ENCODE measurements at places on chromosomes 2 and 18.
A peak's percentile ranks its signal among the peaks of the same experiment; 100 is the strongest.

DNA sequence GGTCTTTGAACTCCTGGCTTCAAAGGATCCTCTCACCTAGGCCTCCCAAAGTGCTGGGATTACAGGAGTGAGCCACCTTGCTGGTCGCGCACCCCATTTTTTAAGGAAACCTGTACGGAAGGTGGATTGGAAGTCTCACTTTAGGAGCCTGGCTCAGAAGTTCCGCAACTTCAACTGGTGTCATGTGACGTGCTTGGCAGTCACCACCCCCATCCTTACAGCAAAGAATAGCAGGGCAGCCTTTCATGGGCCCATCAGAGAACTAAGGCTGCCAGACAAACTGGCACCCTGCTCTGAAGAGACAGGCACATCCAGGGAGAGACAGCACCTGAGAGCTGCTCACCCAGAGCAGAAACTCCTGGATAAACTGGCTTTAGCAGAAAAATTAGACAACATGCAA, 3.3 kb upstream of the SLC66A2 start:
- DNase-seq = no peak

GRCh38 chr2:68236103-68236734, 16.1 kb downstream of the PPP3R1 start:
- no peak for DNase-seq

GRCh38 chr18:13232971-13233786, 14.6 kb downstream of the LDLRAD4 start:
- no peak for DNase-seq

DNA sequence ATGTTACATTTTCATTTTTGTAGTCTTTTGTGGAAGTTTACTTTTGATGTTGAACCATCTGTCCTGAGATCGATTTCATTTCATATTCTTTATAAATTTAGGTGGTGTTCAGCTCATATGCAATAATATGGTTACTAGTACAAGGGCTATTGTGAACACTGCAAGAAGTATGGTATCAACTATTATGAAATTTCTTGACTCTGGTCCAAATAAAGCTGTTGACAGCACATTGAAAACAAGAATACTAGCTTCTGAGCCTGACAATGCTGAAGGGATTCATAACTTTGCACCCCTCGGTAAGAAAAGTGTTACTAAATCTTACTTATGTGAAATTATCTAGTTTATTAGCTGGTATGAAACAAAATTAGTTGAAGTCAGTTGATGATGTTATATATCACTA, 124.9 kb upstream of the TTC27 start:
- DNase-seq = no peak

DNA sequence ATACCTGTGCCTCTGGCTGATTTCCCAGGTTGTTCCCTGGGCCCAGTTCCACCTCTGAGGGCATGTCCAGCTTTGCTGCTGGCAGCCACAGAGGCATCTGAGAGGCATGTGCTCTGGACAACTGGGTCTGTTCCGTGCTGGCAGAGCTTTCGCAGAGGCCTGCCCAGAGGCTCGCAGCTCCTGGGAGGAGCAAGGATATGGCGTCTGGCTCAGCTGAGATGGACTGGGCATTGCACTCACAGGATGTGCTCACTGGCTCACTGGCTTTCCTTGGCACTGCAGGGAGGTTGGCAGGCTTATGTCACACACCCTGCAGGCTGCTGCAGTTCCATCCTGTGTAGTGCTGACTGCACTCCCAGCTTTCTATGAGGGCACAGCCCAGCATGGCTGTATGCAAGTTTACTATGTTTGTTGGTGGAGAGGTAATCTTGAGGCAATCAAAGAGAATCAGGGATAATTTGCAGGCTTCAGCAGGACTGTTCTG, 172.3 kb downstream of the PRKCE start:
- no peak for DNase-seq

DNA sequence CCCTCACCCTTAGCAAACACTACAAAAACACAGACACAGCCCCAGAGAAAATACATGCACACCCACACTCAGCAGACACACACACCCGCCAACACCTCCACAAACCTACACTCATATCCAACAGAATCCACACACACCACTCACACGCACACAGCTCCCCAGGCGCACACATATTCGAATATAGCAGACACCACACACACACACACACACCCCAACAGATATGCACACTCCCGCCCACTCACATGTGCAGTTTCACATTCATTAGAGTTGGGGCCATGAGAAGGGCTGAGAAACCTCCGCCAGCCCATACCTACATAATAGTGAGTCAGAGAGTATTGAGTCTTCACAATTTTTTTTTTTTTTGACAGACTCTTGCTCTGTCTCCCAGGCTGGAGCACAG, 29.4 kb upstream of the NOTO start:
- no peak for DNase-seq

GRCh38 chr2:95314964-95315611, 17.9 kb downstream of the KCNIP3 start:
- no peak for DNase-seq

DNA sequence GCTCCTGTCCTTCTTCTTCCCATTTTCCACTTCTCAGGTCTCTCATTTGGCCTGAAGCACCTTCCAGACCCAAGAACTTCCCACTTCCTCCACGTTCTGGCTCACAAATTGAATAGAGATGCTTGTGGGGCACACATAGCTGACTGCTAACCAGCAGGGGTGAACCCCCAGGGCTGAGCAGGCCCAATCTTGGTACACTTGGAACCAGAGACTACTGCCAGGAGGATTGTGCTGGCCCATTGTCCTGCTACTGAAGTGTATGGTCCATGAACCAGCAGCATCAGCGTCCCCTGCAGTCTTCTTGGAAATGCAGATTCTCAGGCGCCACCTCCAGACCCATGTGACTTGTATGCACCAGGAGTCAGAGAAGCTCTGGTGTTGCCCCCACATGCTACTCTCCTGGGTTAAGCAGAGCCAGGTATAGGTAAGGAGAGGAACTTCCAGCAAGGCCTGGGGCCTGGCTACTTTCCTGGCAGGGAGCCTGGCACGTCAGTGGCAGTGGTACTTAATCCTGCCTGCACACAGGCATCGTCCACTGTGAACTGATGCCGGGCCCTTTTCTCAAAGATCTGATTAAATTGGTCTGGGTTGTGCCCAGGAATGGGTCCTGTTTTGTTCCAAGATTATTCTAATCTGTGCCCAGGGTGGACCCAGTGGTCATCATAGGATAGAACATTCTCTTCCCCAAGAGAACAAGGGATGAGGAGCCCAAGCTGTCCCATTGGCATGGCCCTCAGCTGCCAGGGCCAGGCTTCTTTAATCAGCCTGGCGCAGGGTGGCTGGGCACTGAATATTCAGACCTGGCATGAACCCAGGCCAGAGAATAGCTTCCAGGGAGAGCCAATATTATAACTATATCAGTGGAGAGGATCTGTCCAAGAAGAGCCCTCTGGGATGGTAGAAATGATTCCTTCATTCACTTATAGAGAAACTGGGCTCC, 248.7 kb downstream of the SOX11 start:
- no peak for DNase-seq

DNA sequence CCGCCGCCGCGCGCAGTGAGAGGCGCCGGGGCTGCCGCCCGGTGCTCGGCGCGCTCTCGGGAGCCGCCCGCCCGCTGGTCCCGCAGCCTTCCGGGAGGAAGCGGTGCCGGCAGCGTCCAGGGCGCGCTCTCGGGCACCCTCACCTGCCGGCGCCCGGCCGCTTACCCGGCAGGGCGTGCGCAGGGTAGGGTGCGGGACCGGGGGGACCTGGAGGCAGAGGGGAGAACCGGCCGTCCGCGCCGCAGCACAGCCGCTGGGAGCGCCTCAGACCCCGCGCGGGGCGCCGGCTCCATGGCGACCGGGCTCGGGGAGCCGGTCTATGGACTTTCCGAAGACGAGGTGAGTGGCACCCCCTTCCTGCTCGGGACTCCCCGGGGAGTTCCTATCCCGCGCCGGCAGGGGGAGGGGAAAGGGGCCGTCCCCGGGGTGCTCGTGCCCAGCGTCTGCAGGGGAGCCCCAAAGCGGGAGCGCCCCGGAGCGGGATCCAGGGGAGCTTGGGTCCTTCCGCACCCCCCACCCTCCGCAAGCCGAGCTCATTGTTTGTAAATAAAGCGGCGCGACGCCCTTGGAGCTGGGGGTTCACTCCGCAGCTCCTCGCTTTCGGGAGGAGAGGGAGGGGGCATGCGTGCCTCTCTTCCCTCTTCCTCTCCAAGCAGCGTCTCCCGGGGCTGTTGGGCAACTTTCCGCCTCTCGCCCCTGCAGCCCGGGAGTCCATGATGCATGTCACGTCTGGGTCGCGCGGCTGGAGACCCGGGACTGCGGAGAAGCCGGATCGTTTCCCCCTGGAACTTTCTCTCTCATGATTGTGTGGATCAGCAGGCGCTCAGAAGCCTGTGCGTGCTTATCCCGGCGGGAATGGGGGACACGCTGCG, 580 bp downstream of the NEDD4L start:
- peak; percentile 38 for DNase-seq

- no peak for DNase-seq
Observed at GRCh38 chr2:227095346-227095745, 68.7 kb downstream of the COL4A4 start.

GRCh38 chr2:45626387-45627221, 15.5 kb upstream of the SRBD1 start:
- DNase-seq = no peak

DNA sequence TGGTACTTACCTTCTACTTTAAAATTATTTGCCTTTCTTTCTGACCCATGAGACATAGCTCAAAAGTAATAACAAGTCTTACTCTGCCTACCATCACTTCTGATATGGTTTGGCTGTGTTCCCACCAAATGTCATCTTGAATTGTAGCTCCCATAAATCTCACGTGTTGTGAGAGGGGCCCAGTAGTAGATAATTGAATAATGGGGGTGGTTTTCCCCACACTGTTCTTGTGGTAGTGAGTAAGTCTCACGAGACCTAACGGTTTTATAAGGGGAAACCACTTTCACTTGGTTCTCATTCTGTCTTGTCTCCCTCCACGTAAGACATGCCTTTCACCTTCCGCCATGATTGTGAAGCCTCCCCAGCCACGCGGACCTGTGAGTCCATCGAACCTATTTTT, 47.5 kb downstream of the GALNT3 start:
- DNase-seq = no peak

DNA sequence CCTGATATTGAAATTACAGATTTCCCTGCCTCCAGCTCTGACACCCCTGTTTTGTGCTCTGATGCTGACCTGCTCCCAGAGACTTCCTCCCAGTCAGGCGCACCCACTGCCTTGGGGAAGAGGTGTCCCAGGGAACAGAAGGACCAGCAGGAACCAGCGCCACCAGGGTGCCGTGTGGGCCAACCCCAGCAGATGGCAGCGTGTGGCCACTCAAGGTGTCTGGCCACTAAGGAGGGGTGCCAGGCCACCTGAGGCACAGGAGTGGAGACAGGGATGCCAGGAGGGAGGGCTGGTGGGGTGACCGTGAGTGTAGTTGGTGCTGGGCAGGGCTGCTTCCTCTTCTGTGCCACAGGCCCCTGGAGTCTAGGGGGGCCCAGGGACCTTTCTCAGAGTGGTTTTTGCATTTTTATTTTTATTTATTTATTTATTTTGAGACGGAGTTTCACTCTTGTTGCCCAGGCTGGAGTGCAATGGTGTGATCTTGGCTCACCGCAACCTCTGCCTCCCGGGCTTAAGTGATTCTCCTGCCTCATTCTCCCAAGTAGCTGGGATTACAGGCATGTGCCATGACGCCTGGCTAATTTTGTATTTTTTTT, 56.0 kb downstream of the TEX44 start:
- no peak for DNase-seq

GRCh38 chr2:216420367-216421101, 8.2 kb downstream of the SMARCAL1 start:
- DNase-seq = no peak

GRCh38 chr18:79585395-79586370, 93.9 kb upstream of the CTDP1 start:
- no peak for DNase-seq

GRCh38 chr2:159195697-159196096, 90.8 kb downstream of the WDSUB1 start:
- DNase-seq = no peak

- no peak for DNase-seq
Observed at GRCh38 chr18:13603304-13604019, 122.9 kb downstream of the FAM210A start.

GRCh38 chr18:48238636-48239035, 170.5 kb downstream of the ZBTB7C start:
- DNase-seq = no peak

DNA sequence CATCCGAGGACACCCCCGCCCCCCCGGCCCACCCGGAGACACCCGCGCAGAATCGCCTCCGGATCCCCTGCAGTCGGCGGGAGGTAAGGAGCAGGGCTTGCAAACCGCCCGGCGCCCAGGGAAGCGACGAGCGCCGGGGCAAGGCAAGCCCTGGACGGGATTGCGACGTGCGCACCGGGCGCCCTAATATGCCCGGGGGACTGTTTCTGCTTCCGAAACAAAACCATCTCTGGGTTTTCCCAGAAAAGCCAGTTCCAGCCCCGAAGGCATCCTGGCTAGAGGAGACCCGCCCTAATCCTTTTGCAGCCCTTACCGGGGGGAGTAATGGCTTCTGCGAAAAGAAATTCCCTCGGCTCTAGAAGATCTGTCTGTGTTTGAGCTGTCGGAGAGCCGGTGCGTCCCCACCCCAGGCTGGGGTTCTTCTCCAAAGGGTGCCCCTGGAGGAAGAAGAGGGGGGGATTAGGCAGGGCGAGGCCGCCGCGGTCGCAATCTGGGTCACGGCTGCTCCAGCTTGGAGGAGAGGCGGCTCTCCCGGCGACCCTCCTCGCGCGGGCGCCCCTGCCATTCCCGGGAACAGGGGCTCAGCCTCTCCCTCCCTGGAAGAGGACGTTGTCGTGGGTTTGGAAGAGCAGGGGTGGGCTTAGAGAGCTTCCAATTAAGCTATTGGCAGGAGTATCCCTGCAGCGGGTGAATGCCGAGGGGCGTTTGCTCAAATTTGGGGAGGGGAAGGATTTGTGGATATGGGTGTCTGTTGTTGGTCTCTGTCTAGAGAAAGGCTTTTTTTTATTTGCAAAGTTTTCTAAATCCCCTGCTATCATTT, 521 bp downstream of the MYCN start:
- DNase-seq = peak; percentile 10

DNA sequence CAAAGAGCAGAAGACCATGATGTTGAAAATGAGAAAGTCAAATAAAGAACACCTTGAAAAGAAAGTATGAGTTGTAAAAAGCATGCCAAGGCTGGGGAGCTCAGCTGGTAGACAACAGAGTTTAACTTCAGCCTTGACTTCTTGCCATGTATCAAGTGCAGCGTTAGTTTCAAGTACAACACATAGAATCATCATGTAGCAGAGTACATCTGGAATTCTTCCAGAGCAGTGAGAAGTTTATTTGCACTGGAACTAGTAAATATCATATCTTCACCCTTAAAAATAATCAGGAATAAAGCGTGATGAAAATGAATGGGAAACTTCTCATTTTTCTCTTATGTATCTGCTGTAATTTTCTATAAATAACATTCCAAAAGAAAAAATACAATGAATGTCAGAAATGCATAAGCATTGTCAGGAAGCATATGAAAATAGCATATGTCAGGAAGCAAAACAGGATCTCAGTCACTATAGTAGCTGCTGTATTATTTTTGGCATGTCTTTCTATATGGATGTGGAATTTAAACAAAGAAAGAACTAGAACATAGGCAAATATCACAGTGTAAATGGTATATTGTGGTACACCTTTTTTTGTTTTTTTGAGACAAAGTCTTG, 10.1 kb upstream of the SULT1C4 start:
- no peak for DNase-seq

All from germinal center (tissue), 1 donor.